Urinary bladder (tissue), 4 donors: ENCODE measurements at places on chromosomes 11 and 22. TPM values are rescaled to one million over a fixed set of nuclear protein-coding genes. Genes with fewer than 3 reads are reported as not detected.

DNA sequence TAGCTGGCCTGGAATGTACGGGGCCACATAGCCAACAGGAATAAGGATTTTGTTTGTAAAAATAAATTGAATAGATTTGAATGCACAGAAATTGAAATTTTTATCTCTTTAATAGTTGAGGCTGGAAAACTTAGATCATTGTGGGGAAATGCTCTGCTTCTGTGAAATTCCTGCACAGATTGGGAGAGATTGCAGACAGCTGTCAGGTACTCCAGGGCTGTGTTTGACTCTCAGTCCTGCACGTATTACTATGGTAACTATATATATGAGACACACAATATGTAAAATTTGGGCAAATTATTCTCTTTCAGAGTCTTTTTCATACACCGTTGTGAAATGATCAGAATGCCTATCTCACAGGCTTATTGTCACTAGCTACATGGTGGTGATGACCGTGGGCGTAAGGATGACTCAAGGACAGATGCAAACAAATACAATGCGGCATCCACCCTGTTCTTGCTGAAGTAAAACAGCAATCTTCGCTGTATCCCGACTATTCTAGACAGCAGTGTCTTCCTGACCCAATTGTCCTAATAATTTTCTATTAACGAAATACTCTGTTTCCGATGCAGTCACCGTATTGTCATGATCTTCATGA lies 79.4 kb downstream of the ZC3H12C start:
- no peak for DNase-seq

- DNase-seq: no peak
Measured at GRCh38 chr22:48534395-48534958, 1293.2 kb downstream of the BRD1 start.

The PGA5 gene
- 0.38 TPM for polyA plus RNA-seq

DNA sequence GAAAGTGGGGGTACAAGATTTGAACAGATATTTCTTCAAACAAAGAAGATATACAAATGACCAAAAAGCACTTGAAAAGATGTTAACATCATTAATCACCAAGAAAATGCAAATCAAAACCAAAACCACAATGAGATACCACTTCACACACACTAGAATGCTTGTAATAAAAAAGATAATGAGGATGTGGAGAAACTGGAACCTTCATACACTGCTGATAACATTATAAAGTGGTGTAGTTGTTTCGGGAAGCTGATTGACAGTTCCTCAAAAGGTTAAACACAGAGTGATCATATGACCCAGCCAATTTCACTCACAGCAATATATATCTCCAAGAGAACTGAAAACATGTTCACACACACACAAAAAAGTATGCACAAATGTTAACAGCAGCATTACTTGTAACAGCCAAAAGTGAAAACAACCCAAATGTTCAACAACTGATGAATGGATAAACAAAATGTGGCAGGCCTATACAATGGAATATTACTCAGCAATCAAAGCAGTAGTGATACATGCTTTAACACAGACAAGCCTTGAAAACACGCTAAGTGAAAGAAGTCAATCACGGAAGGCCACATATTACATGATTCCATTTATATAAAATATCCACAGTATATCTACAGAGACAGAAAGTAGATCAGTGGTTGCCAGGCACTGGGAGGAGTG lies 15.1 kb downstream of the PITPNB start:
- no peak for DNase-seq

GRCh38 chr11:27178859-27179258 lies 138.2 kb downstream of the BBOX1 start:
- no peak for DNase-seq

DNA sequence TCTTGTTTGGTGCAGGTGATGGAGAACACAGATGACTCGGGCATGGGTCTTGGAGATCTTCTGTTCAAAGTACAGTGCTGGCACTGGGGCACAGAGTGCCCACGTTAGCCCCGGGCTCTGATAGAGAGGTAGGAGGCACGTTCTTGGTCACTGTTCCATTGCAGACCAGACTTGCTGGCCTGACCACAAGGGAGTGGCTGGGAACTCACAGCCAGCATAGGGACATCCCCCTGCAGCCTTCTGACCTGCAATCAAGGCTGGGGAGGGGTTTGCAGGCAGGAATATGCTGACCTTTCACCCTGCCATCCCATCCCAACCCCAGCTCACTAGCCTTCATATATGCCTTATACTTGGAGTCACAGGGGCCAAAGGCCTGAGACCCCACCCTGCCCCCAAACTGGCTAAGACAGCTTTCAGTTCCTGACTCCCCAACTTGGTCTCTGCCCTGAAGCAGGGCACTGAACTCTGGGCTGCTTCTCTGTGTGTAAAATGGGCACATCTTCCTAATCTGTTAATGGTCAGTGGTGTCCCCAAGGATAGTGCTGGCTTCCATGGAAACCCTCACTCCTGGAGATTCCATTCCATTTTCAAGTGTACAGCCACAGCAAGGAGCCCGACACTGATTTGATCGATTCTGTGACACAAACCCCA lies 4.6 kb downstream of the MRPL49 start:
- no peak for DNase-seq

The NLRP6 gene
- 0.67 TPM for polyA plus RNA-seq

DNA sequence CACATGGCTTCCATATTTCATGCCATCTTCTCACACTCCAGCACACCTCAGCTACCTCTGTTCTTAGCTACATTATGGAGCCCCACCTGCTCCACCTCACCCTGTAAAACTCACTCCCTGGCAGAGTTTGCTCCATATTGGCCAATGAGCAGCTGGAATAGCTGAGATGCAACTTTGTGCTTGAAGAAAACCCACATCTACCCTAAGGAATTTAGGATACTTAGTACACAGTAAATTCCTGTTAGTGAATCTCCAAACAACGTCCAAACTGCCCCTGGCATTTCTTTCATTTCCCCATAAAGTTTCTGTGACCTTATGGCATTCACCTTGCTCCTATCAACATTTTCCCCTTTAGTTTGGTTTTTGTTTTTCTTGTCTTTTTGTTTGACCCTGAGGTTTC lies 2.2 kb upstream of the VWCE start:
- no peak for DNase-seq

DNA sequence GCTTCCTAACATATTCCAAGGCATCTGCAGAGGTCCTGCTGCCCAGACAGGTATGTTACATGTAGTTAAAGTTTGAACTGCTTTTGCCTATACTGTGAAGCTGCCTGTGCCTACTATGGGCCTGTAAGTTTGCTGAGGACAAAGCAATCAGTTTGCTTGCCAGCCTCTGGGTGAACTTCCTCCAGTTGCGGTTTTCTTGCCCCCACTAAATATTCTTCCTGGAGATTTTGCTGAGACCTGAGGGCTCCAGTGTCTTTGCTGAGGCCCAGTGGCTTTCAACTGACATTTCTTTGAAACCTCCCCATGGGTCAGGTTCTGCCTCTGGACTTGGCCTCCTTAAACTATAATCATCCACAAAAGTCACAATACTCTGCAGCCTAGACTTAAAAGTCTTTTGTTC lies 29.6 kb upstream of the MMP20 start:
- no peak for DNase-seq

GRCh38 chr22:27754247-27754887 lies 47.2 kb downstream of the MN1 start:
- DNase-seq: peak; percentile 46

- no peak for DNase-seq
Measured at GRCh38 chr22:47690166-47690565, 927.7 kb downstream of the TBC1D22A start.

GRCh38 chr11:107842412-107843100 lies 16.0 kb downstream of the SLC35F2 start:
- DNase-seq: no peak

GRCh38 chr22:41619979-41620588 lies 759 bp downstream of the DESI1 start:
- no peak for DNase-seq

- DNase-seq: no peak
Measured at GRCh38 chr11:65355776-65356393, 1.3 kb downstream of the TIGD3 start.

The TNNI2 gene
- polyA plus RNA-seq: 4.6 TPM

The EIF3F gene
- polyA plus RNA-seq: 697 TPM

The RBMXL2 gene
- polyA plus RNA-seq: not detected

DNA sequence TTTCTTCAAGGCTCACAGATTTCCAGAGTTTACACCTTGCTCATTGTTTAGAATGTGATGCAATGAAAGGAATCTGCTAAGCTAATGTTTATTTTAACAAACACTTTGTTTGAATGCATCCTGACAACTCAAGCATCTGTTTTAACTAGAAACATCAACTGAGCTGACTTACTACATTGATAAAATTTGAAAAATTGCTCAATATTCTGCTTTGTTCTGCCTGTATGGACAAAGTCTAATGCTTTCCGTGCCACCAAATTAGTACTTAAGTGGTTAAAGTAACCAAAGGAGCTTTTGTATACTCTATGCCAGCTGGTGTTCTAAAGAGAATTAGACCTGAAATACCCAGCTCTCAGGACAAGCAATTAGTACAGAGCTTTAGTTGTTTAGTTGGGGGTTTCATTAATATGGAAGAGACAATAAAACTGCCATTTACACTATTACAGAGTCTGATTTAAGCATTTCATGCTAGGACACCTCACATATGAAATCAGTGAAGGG lies 105.2 kb downstream of the MAML2 start:
- DNase-seq: no peak

DNA sequence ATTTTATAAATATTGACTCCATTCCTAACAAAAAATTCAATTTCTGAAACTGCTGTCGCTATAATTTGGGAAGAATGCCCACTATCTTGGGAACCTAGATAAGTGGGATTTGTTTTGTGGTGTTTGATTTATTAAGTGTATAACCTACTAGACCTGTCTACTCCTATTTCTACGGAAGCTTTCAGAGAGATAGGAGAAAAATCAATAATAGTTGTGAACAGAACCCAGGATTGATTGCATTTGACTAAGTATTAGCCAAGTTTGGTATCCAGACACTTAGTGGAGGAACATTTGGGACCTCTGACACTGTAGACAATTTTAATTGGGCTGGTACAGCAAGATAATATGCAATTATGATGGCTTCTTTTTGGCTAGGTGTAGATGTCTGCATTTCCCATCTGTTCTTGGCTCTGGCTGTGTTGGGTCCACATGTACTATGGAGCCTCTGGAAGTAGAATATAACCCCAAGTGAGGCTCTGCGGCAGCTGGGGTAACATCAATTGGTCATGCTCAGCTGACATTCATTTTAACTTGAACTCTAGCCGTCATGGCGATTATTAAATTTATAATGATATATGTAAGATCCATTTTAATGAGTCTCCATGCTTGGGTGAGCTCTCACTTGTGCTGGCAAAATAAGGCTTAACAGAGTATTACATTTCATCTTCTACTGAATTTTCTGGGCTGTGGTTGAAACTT lies 111.5 kb upstream of the E2F8 start:
- DNase-seq: no peak

DNA sequence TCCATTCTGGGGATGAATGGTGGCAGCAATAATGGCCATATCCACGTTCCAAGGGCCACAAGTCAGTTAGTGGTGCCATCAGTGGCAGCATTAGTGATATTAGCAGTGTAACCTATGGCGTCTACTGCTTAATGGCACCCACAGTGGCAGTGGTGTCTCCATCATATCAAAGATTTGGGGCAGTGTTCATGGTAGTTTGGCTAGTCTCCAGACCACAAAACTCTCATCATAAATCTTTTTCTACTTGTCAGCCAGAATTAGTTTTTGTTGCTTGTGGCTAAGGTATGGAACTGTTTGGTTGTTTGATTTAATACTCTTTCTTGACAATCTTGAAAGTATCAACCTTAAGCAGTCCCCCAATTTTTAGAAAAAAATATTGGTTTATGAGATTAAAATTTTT lies 45.1 kb upstream of the DEUP1 start:
- no peak for DNase-seq

- no peak for DNase-seq
Measured at GRCh38 chr11:17531636-17532113, 12.5 kb downstream of the USH1C start.

The OR4C5 gene
- not detected for polyA plus RNA-seq

The OR8G5 gene
- polyA plus RNA-seq: not detected
